ENCODE measurements at places on chromosomes 1 and 21.

GRCh38 chr1:232986527-232986922 is 36.1 kb downstream of the NTPCR start:
- no peak for DNase-seq

- DNase-seq = no peak
Observed at GRCh38 chr1:116952738-116953275, 43.1 kb downstream of the PTGFRN start.

- peak; percentile 14 for DNase-seq
Observed at GRCh38 chr1:92211166-92211565, 6.5 kb upstream of the C1orf146 start.

GRCh38 chr1:194133152-194133551 is 946.7 kb upstream of the B3GALT2 start:
- DNase-seq = no peak

- DNase-seq = peak; percentile 99
Observed at GRCh38 chr1:27862671-27863537, 9.4 kb upstream of the THEMIS2 start.

DNA sequence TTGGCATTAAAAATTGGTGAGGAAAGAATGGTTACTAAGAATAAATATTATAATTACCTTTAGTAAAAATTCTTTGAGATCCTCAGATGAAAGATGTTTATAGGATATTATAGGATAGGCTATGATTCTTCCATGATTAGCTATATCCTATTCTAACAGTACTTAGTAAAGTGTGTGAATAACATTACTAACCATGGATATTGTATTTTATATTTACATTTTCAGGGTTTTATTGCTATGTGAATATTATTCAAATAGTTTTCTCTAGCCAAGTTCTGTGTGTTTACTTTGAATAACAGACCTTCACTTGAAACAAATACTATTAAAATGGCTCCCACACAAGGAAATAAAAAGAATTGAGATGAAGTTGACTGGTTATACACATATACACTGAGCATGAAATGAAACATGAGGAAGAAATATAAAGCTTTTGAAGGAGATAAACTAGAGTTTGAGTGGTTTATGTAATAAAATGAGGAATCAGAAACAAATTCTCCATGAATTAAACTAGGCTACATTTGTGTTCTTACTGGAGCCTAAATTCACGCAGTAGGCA is 479.4 kb upstream of the PKN2 start:
- no peak for DNase-seq
